ENCODE measurements at places on chromosomes 1 and 21. TPM values are rescaled to one million over a fixed set of nuclear protein-coding genes. Genes with fewer than 3 reads are reported as not detected.

GRCh38 chr21:27021801-27022200, 54.9 kb upstream of the ADAMTS5 start:
- no peak for DNase-seq

DNA sequence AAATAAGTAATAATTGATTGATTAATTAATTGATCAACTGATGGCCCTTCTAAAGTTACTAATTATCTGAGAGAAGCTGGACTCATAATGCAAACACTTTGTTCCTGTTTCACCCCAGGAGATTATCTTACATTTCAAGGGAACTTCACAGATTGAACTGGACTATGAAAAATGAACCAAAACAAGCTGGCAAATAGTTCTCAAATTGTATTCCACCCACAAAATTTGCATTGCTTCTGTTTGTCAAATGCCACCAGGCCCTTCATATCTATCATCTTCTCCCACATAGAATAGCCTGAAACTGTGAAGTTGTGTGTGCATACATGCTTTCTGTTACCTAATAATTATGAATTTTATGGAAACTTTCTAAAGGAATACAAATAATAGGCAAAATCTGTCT, 104.0 kb downstream of the ZNF281 start:
- no peak for DNase-seq

- peak; percentile 27 for DNase-seq
Observed at GRCh38 chr1:242890192-242890741, 364.8 kb downstream of the CEP170 start.

GRCh38 chr1:151920149-151920548, 10.8 kb upstream of the THEM4 start:
- no peak for DNase-seq

- DNase-seq = no peak
Observed at GRCh38 chr1:33232716-33233115, 23.6 kb upstream of the ZNF362 start.

TNFAIP8L2 gene
- not detected for total RNA-seq
